ENCODE measurements at places on chromosomes 12 and 14.

DNA sequence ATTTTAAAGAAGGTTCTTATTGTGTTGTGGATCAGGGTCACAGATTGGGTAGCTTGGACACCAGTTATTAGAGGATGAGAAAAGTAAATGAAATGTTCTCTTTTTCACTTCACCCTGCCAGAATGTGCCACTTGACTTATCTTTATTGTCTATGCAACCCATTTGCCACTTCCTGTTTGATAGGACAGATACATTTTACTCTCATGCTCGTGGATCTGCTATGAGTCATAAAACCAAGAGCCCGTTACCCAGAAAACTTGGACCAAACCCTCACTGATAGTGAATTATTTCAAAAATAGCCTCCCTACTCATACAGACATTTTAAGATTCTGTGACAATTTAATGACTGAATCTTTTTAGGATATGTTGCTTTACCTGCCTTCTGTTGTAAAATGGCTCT, 1.8 kb downstream of the ISCA2 start:
- DNase-seq = no peak

GRCh38 chr12:112927925-112928324, 10.3 kb upstream of the OAS3 start:
- DNase-seq = no peak

GRCh38 chr14:43145361-43145760, 1361.7 kb downstream of the FSCB start:
- DNase-seq = no peak

GRCh38 chr12:5908251-5908650, 36.8 kb downstream of the ANO2 start:
- no peak for DNase-seq

GRCh38 chr14:65703521-65703920, 291.0 kb downstream of the FUT8 start:
- no peak for DNase-seq

- no peak for DNase-seq
Measured at GRCh38 chr12:122610911-122611310, 83.9 kb downstream of the KNTC1 start.

- DNase-seq = no peak
Measured at GRCh38 chr12:67539946-67540345, 108.6 kb upstream of the DYRK2 start.

DNA sequence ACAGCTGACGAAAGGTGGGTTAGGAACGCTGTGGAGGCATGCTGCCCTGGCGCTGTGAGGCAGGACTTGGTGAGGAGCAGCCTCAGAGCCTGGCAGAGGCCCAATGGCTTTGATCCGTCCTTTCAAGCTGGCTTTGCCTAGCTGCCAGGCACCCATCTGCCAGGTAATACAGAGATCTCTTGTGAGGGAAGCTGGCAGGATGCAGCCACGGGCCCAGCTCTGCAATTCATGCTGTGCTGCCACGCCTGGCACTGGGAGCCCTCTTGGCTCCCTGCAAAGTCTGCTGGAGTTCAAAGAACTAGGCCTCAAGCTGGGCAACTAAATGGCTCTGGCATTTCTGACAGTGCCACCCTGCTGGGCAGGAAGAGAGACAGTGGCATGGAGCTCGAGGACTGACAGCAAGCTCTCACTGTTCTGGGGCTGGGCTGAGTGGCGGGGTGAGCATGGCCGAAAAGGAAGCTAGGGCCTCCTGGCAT, 18.7 kb downstream of the IQSEC3 start:
- DNase-seq = no peak

Data from K562 (cell line).